ENCODE measurements at places on chromosomes 7 and 10. TPM values are rescaled to one million over a fixed set of nuclear protein-coding genes. Genes with fewer than 3 reads are reported as not detected.

- no peaks in the 10 kb centered on the region for H3K27me3 ChIP-seq
- H3K36me3 ChIP-seq: no peaks in the 10 kb centered on the region
- no peak overlapping the region for H3K4me3 ChIP-seq
- H3K4me1 ChIP-seq: peaks cover 9% of the 10 kb centered on the region
- no peak for DNase-seq
- no peak overlapping the region for H3K27ac ChIP-seq
Observed at GRCh38 chr7:140744005-140744404, 47.5 kb downstream of the NDUFB2 start.

Gene KLF14
- not detected for total RNA-seq

Gene KIFBP
- 36.4 TPM for total RNA-seq

GRCh38 chr7:190196-190595, 2.2 kb upstream of the FAM20C start:
- no peaks in the 10 kb centered on the region for H3K27me3 ChIP-seq
- H3K4me1 ChIP-seq: peaks cover 24% of the 10 kb centered on the region
- H3K27ac ChIP-seq: no peak overlapping the region
- DNase-seq: no peak
- no peak overlapping the region for H3K4me3 ChIP-seq

DNA sequence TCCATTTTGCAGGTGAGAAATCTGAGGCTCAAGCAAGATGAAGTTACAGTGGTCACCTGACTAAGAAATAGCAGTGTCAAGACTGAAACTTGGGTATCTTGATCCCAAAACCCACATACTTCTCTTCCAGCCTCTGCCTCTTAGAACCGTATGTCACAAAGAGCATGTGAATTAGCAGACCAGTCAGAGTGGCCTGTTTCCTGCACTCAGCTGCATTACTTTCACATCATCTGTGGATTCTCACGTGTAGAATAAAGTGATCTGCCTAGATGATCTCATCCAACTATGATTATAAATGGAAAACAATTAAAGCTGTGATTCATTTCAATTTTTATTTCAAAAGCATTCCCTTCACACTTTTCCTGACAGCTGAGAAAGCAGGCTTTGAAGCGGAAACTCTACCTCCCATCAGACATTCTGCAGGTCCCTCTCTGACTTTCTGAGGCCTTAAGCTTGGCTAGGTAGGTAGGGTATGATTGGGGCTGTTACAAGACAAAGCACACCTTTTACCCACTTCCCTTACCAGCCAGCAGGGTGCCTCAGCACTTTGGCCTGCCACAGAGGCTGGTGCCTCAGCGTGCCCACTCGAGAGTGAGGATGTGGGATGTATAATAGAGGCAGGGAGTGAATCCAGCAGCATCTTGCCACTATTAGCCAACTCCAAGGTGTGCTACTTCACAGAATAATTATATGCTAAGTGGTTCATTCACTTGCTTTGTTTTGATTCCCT, 70.2 kb upstream of the PDE1C start:
- H3K4me3 ChIP-seq: no peak overlapping the region
- no peak overlapping the region for H3K27ac ChIP-seq
- H3K36me3 ChIP-seq: no peaks in the 10 kb centered on the region
- no peaks in the 10 kb centered on the region for H3K27me3 ChIP-seq
- no peaks in the 10 kb centered on the region for H3K4me1 ChIP-seq
- DNase-seq: no peak

DNA sequence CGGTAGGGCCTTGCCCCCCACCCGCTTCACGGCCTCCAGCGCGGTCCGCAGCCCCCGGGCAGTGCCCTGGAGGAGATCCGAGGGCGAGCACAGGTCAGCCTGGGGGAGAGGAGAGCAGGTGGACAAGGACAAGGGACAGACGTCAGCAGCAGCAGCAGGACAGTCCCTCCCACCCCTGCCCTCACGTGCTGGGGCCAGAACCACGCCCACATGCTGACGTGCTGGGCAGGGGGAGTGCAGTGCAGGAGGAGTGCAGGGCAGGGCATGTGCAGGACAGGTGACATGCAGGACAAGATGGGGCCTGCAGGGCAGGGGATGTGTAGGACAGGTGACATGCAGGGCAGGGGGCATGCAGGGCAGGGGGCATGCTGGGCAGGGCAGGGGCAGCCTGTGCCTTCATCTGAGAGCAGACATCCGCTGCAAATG, 1.5 kb upstream of the SAP25 start:
- H3K4me3 ChIP-seq: no peak overlapping the region
- H3K27me3 ChIP-seq: peaks cover 7% of the 10 kb centered on the region
- H3K4me1 ChIP-seq: peaks cover 23% of the 10 kb centered on the region
- DNase-seq: no peak
- H3K36me3 ChIP-seq: peaks cover 5% of the 10 kb centered on the region
- H3K27ac ChIP-seq: no peak overlapping the region

- no peaks in the 10 kb centered on the region for H3K27me3 ChIP-seq
- no peak overlapping the region for H3K4me3 ChIP-seq
- H3K36me3 ChIP-seq: no peaks in the 10 kb centered on the region
- H3K27ac ChIP-seq: no peak overlapping the region
- DNase-seq: no peak
Observed at GRCh38 chr7:40341836-40342235, 207.0 kb downstream of the SUGCT start.

GRCh38 chr7:157432541-157432956, 95.7 kb downstream of the DNAJB6 start:
- H3K4me3 ChIP-seq: peak overlapping the region; percentile 50
- H3K4me1 ChIP-seq: no peaks in the 10 kb centered on the region

Gene RNF133
- 2.0 TPM for total RNA-seq

DNA sequence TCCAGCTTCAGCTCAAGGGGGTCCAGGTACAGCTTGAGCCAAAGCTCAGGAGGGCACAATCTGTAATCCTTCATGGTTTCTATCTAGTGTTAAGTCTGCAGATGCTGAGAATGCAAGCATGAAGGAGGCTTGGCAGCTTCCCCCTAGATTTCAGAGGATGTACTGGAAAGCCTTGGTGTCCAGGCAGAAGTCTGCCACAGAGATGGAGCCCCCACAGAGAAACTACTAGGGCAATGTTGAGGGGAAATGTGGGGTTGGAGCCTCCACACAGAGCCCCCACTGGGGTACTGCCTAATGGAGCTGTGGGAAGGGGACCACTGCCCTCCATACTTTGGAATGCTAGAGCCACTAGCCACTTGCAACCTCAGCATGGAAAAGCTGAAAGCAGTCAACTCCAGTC, 11.4 kb downstream of the ZNF25 start:
- no peak for DNase-seq
- H3K4me3 ChIP-seq: no peak overlapping the region
- H3K4me1 ChIP-seq: no peaks in the 10 kb centered on the region
- H3K27me3 ChIP-seq: no peaks in the 10 kb centered on the region

GRCh38 chr7:18997477-18998150, 119.8 kb downstream of the TWIST1 start:
- H3K27me3 ChIP-seq: no peaks in the 10 kb centered on the region
- no peak overlapping the region for H3K4me3 ChIP-seq
- H3K27ac ChIP-seq: no peak overlapping the region

Gene MRC1
- not detected for total RNA-seq

- H3K4me1 ChIP-seq: no peaks in the 10 kb centered on the region
- no peak overlapping the region for H3K4me3 ChIP-seq
- no peak for DNase-seq
- H3K27me3 ChIP-seq: no peaks in the 10 kb centered on the region
- H3K27ac ChIP-seq: no peak overlapping the region
- H3K36me3 ChIP-seq: no peaks in the 10 kb centered on the region
Observed at GRCh38 chr7:36884910-36885309, 160.6 kb upstream of the AOAH start.

DNA sequence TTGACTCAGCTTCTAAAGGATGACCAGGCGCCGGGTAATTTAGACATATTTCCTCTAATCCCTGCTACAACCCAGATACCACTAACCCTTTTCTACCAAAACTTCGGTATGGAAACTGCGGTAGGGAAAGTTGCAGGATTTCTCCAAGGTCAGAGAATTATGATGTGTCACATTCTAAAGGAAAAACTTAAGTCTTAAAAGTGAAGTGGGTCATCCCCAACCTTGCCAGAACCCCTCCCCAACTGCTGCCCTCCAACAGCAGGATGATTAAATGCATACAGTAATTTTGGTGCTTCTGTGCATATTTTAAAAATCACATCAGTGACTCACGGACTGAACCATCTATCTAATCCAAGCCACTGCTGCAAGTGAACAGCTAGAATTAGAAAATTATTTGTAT, 52.7 kb downstream of the GRB10 start:
- no peak overlapping the region for H3K4me3 ChIP-seq
- no peak for DNase-seq
- no peak overlapping the region for H3K27ac ChIP-seq
- H3K4me1 ChIP-seq: peaks cover 6% of the 10 kb centered on the region
- no peaks in the 10 kb centered on the region for H3K36me3 ChIP-seq

Gene AKR1D1
- total RNA-seq: not detected

DNA sequence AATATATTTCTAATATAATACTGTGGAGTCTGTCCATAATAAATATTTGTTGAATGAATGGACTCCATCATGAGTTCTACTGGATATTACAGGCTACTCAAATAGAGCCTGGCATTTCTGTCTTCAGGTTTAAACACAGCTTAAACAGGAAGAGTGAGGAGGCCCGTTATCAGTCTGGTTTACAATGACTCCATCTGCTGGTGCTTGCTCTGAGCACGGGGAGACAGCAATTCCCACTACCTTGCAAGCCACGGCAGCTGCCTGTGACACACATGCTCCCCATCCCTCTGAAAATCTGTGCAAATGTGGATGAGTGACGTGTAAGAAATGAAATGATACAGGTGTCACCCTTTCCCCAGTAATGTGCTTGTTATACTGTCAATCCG, 293.5 kb upstream of the IMMP2L start:
- no peaks in the 10 kb centered on the region for H3K36me3 ChIP-seq
- H3K4me3 ChIP-seq: no peak overlapping the region
- peak; percentile 35 for DNase-seq
- H3K27me3 ChIP-seq: no peaks in the 10 kb centered on the region

DNA sequence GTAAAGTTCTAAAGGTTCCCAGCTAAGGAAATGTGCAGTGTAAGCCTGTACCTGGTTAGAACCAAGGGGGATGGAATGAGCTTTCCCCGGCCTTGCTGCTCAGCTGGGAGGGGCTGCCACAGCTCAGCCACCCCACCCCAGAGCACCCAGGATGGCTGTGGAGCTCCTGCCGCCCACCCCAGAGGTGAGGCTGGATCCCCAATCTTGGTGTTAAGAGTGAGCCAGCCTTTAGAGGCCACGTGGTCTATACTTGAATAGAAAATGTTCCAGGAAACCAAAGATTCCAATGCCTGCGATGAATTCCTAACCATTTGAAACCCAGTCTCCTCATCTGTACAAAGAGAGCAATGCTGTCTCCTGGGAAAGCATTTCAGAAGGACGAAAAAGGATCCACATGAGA, 16.5 kb downstream of the DIP2C start:
- H3K36me3 ChIP-seq: no peaks in the 10 kb centered on the region
- H3K27me3 ChIP-seq: no peaks in the 10 kb centered on the region
- no peak for DNase-seq
- H3K4me3 ChIP-seq: no peak overlapping the region
- no peaks in the 10 kb centered on the region for H3K4me1 ChIP-seq

DNA sequence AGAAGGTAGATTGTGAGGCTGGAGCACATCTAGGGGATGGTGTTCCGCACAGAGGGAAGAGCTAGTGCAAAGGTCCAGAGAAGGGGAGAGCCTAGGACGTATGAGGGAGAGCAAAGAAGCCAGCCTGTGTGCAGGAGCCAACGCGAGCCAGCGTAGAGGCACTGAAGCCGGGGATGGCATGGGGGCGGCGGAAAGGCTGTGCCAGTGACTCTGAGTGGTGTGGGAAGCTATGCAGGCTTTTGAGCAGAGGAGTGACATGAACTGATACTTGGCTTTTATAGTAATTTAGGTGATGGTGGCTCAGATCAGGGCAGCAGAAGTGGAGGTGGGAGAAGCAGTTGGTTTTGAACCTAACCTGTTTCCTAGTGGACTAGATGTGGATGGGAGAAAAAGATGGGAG, 65.8 kb downstream of the ATXN7L1 start:
- H3K36me3 ChIP-seq: no peaks in the 10 kb centered on the region
- no peaks in the 10 kb centered on the region for H3K27me3 ChIP-seq
- H3K27ac ChIP-seq: no peak overlapping the region
- H3K4me3 ChIP-seq: no peak overlapping the region

DNA sequence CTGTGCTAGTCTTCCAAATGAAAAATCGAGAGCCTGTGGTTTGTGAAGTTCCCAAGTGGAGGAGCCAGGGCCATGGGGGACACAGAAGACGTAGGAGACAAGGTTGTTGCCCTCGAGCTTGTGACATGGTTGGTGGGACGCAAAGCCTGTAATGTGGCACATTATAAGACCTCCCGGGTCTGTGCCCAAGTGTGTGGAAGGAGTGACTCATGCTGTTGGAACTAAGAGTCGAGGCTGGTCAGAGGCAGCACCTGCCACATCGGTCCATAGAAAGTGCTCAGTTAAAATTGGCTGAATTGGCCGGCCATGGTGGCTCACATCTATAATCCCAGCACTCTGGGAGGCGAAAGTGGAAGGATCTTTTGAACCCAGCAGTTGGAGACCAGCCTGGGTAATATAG, 27.0 kb upstream of the PODXL start:
- DNase-seq: no peak
- H3K27me3 ChIP-seq: no peaks in the 10 kb centered on the region
- H3K4me3 ChIP-seq: no peak overlapping the region

Gene OGDHL
- 15.5 TPM for total RNA-seq

DNA sequence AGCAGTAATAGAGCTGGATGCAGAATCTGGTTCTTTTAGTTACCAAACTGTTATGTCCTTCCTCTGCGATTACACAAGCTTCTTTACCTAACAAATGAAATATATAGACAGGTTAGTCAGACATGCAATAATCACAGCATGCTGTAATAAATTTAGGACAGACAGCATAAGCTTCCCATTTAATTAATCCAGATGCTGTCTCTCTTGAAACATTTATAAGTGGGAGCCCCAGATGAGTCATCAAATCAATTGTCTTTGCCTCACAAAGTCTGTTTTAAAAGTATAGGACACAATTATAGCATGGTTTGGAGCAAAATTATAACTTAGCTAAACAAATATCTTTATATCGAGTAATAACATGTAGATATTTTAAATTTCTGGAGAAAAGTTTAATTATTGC, 1.6 kb downstream of the CDNF start:
- peaks cover 7% of the 10 kb centered on the region for H3K4me1 ChIP-seq
- H3K4me3 ChIP-seq: no peak overlapping the region
- H3K27ac ChIP-seq: no peak overlapping the region
- H3K27me3 ChIP-seq: no peaks in the 10 kb centered on the region
- no peak for DNase-seq

Gene HOGA1
- not detected for total RNA-seq

GRCh38 chr7:83633516-83633915, 15.4 kb downstream of the SEMA3E start:
- no peaks in the 10 kb centered on the region for H3K36me3 ChIP-seq
- H3K4me1 ChIP-seq: peaks cover 11% of the 10 kb centered on the region
- 0 out of 2 replicates have a peak overlapping the region, but pooled peaks have one; percentile 27 for H3K27ac ChIP-seq
- no peaks in the 10 kb centered on the region for H3K27me3 ChIP-seq

DNA sequence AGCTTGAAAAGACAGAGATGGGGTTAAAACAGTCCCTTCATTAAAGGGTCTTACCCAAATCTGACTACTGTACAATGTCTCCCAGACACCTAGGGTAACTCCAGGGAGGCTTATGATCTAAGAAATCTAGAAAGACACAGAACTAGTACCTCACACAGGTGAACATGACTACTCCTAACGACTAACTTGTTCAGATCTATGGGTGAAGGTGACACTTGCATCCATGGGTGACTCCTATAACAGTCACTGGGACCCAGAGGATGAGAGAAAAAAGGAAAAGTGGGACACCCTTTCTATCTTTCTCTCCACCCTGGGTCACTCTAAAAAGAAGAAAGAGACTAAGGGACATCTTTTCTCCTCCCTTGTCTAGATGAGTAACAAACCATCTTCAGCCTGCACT, 19.2 kb downstream of the AKR1C8 start:
- DNase-seq: peak; percentile 14
- no peak overlapping the region for H3K27ac ChIP-seq
- peaks cover 30% of the 10 kb centered on the region for H3K27me3 ChIP-seq
